Thymus (tissue), 14 donors: ENCODE measurements at places on chromosomes 12 and 14. TPM values are rescaled to one million over a fixed set of nuclear protein-coding genes. Genes with fewer than 3 reads are reported as not detected.

GRCh38 chr12:9039397-9039977 lies 50.1 kb downstream of the KLRG1 start:
- no peak overlapping the region for H3K4me3 ChIP-seq
- no peaks in the 10 kb centered on the region for H3K27me3 ChIP-seq
- H3K27ac ChIP-seq = no peak overlapping the region
- DNase-seq = no peak
- H3K36me3 ChIP-seq = no peaks in the 10 kb centered on the region
- H3K4me1 ChIP-seq = no peaks in the 10 kb centered on the region

DNA sequence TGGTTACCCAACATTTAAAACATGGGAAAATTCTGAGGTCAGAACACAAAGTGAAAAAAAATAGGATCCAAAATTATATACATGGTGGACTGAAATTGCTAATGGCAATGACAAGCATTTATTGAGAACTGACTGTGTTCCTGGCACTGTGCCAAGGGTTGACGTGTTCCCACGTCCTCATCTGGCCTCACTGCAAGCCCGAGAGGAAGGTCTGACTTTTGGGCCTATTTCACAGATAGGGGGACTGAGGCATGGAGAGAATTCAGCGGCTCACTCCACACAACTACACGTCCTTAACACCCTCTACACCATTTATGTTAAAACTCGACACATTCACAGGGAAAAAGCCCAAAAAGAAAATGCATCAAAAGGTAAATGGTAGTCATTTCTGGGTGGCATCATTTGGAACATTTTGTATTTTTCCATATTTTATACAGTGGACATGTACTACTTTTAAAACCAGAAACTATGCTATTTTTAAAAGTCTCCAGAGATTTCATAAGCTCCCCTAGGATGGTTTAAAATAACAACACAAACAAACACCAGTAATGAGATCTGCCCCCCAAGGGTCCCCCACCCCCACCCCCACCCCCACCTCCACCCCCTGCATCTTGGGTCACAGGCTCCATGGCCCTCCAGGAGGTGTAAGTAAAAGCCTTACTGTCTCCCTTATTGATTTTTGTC lies 27.7 kb downstream of the CLMN start:
- no peaks in the 10 kb centered on the region for H3K27me3 ChIP-seq
- DNase-seq = no peak
- H3K27ac ChIP-seq = no peak overlapping the region
- no peak overlapping the region for H3K4me3 ChIP-seq
- peaks cover 6% of the 10 kb centered on the region for H3K4me1 ChIP-seq
- H3K36me3 ChIP-seq = no peaks in the 10 kb centered on the region

DNA sequence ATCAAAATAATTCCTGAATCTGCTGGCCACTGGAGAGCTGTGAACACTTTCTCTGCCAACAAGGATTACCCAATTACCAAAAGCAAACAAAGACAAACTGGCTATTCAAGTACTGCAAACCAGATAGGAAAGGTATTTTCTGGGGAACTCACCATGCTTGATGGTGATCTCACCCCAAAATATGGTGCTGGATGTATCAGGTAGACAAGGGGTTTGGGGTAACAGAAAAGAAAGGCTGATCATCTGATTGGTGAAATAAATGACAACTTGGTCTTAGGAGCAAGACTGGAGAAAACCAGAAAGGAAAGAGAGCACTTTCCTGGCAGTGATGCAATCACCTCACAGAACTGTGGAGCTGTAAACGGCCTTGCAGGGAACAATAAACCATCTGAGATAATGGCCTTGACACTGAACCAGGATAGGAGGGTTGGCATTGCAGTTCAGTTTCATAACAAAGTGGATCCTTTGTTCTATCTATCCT lies 31.0 kb upstream of the NPFF start:
- H3K27me3 ChIP-seq = no peaks in the 10 kb centered on the region
- no peaks in the 10 kb centered on the region for H3K4me1 ChIP-seq
- DNase-seq = no peak
- no peak overlapping the region for H3K4me3 ChIP-seq
- peaks cover 69% of the 10 kb centered on the region for H3K36me3 ChIP-seq

DNA sequence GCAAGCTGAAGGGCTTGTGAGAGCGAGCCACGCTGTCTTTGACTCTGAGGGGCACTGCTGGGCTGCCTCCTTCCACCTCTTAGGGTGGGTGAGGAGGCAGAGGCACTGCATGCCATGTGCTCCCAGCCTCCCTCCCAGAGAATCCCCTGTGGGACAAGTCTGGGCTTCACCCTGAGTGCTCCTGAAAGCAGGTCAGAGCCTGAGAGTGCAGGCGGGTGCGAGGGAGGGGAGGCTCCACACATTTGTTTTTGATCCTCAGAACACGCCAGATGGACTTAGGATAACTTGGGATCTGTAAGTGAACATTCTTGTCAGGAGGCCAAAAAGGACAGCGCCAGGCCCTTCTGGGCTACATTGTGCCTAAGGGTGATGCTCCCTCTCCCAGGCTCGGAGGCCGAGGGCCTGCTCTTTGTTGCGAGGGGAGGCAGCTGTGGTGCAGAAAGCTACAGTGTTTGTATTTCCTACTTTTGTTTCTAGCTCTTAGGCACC lies 155.4 kb downstream of the TMX1 start:
- H3K27me3 ChIP-seq = no peaks in the 10 kb centered on the region
- no peak for DNase-seq
- no peak overlapping the region for H3K4me3 ChIP-seq
- H3K27ac ChIP-seq = no peak overlapping the region
- H3K4me1 ChIP-seq = no peaks in the 10 kb centered on the region
- no peaks in the 10 kb centered on the region for H3K36me3 ChIP-seq

PPP1R36 gene
- 0.61 TPM for total RNA-seq
